ENCODE measurements at places on chromosomes 7 and 10. TPM values are rescaled to one million over a fixed set of nuclear protein-coding genes. Genes with fewer than 3 reads are reported as not detected.

GRCh38 chr7:5077740-5078139 lies 32.1 kb downstream of the RBAK start:
- DNase-seq: no peak

GRCh38 chr10:75203724-75204123 lies 6.9 kb upstream of the VDAC2 start:
- no peak for DNase-seq

DNA sequence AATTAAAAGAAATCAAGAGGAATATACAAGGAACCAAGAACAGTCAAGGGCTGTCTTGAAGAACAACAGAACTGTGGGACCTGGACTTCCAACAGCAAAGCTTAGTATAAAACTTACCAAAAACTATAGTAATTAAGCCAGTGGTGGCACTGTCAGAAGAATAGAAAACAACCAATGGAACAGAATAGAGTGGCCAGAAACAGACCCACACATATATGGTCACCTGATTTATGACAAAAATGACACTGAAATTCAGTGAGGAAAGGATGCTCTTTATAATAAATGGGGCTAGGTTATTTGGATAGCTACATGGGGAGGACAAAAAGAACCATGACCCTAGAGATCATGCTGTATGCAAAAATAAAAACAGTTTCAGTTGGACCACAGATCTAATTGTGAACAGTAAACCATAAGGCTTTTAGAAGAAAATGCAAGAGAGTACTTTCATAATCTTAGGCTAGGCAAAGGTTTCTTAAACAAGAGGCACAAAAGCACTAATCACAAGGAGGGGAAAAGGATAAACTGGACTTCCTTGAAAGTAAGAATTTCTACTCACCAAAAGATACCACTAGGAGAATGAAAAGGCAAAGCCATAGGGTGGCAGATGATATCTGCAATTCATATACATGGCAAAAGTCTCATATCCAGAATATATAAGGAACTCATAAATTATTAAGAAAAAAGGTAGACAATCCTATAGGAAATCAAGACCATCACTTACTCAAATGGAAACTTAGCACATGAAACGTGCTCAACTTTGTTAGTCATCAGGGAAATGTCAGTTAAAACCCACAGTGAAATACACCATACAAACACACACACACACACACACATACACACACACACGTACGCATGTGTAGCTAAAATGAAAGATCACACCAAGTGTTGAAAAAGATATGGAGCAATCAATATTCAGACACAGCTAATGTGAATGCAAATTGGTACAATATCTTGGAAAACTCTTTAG lies 20.8 kb downstream of the HYCC1 start:
- DNase-seq: no peak

- DNase-seq: no peak
These were observed 66.7 kb upstream of the ZNF32 start for GRCh38 chr10:43715334-43715733.

GRCh38 chr7:103991406-103991805 lies 1.9 kb upstream of the RELN start:
- no peak for DNase-seq

DNA sequence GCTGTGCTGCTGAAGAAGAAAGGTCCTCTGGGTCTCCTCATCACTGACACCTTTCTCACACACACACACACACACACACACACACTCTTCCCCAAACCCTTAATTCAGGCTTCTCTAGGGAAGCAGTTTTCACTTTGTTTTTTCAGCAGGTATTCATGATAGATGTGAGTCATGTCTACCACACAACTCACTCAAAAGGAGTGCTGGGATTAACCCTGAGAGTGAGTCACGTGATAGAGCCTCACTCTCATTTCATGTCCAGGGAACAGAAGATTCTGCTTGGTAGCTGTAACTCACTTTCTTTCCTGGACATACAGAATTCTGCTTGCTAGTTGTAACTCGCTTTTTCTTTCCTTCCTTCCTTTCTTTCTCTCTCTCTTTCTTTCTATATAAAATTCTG lies 45.4 kb downstream of the VIM start:
- no peak for DNase-seq

- DNase-seq: no peak
These were observed 992 bp upstream of the RBM20 start for GRCh38 chr10:110643035-110643652.

DNA sequence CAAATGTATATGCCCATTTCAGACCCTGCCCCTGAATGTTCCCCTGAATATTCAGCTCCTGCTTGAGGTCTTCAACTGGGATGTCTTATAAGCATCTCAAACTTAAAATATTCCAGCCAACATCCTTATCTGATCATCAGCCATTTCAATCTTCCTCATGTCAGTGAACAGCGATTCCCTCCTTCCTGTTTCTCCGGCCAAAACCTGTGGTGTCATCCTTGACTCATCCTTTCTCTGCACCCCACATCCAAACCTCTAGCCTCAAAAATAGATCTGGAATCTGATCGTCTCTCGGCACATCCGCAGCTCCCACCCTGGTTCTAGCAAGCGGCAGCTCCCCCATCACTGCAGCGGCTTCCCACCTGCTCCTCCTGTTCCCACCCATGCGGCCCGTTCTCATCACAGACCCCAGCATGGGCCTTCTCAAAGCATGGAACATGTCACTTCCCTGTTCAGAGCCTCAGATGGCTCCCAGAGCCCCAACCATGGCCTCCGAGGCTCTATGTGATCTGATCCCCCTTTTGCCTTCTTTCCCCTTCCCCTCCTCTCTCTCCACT lies 165.7 kb downstream of the HECW1 start:
- no peak for DNase-seq

DNA sequence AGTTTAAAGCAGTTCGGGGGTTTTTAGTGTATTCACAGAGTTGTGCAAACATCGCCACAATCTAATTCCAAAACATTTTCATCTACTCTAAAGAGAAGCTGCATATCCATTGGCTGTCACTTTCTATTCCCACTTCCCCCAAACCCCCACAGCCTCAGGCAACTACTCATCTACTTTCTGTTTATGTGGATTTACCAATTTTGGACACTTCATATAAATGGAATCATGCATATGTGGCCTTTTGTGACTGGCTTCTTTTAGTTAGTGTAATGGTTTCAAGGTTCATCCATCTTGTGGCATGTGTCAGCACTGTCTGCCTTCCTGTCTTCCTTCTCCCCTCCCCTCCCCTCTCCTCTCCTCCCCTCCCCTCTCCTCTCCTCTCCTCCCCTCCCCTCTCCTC lies 78.5 kb upstream of the FZD1 start:
- no peak for DNase-seq

- DNase-seq: peak; percentile 44
These were observed 93.6 kb upstream of the COL1A2 start for GRCh38 chr7:94301024-94301586.

- no peak for DNase-seq
These were observed 13.3 kb downstream of the IFIT5 start for GRCh38 chr10:89427629-89428028.

DNA sequence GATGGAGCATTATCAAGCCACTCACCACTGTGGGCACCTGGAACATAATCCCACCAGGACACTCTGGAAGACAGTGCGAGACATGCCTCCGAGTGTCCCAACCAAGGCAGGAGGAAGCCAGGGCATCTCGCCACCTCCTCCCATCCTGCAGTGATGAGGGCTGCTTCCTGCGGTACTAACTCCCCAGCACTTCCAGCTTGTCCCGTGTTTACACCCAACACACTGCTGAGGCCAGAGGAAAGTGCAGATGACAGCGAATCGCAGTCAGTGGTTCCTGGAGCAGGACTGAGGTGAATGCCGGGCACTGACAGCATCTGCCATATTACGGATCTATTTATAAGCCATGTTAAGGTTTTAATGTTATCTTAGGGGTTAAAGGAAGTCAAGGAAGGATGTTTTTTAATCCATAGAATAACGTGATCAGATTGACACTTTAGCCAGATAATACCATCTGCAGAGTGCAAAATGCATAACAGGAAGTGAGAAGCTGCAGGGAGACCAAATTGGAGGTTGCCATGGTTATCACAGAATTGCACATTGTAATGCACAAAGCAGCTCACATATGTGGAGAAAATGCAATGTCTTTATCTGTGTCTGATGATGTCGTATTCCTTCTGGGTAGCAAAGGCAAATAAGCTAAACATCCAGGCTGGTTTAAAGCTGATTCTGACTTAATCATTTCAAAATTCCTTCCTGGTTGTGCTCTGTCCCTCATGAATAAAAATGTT lies 314.1 kb upstream of the C7orf33 start:
- DNase-seq: no peak

DNA sequence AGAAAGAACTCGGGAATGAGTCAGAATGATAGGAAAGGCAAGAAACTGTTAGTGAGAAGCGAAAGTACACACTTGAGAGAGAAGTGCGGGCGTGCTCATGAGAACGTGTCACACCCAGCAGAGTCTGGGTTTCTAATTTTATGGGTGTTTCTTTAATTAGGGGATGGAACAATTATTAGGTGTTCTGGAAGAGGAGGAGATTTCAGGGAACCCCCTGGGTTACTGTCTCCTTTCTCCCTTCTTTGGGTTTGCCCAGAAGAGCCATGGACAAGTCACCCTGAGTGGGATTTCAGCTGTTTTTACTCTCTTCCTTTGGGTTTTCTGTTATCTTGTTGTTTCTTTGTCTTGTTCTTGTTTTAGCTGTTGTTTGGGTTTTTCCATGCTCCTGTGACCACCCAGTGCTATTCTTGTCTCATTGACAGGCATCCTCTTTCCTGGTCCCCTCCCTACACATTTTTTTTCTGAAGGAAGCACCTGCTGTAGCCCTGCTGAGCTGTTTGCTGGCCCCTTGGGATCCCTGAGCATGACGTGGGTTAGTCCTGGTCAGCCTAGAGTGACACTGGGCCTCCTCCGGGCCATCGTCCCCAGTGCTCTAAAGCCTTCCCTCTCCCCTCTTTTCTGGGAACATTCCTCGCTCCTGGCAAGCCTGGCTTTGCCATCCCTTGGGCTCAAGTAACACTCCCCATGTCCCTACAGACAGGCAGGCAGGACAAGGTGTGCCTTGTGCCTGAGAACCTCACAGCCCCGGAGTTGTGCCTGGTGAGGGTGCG lies 3.5 kb downstream of the SH2D4B start:
- no peak for DNase-seq

GRCh38 chr7:20102982-20103381 lies 114.2 kb downstream of the MACC1 start:
- no peak for DNase-seq

GRCh38 chr10:79983286-79983909 lies 34.5 kb upstream of the SFTPD start:
- DNase-seq: no peak

DNA sequence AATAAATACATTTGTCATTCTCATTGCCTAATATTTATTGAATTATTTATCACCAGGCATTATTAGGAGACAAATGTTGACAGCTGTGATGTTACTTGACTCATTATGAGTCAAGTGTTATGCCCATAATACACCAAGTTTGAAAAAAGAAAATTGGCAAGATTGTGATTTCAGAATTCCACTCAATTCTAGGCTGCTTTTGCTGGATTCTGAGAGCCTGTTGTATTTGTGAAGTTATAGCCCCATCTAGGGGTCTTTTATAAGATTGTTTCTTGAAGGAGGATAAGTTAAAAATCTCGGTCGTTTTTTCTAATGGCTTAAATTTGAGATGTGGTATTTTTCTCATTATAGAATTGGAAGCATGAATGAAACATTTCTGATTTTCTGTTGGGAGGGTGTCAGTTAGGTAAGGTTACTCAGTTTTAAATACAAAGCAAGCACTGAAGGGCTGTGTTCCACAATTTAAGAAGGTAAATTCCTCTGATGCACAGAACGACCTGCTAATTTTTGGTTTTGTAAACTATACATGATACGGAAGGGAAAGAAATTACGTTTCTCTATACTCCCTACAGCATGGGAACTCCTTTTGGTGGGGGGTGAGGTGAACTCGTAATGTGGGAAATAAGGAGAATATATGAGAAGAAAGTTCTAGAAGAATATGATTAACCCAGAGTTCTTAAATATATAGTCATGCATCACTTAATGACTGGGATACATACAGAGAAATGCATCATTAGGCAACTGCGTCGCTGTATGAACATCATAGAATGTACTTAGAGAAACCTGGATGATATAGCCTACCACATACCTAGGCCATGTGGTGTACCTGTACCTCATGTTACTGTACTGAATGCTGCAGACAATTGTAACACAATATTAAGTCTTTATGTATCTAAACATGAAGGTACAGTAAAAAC lies 2.6 kb downstream of the STK31 start:
- no peak for DNase-seq

- DNase-seq: no peak
These were observed 325.9 kb upstream of the SEMA3D start for GRCh38 chr7:85512790-85513189.

- no peak for DNase-seq
These were observed 34.1 kb upstream of the MKI67 start for GRCh38 chr10:128160297-128160711.

- DNase-seq: no peak
These were observed 88.9 kb upstream of the MKX start for GRCh38 chr10:27834476-27834875.

GRCh38 chr7:91940171-91940570 lies 491 bp upstream of the AKAP9 start:
- DNase-seq: peak; percentile 33

- DNase-seq: no peak
These were observed 422.2 kb downstream of the PHTF2 start for GRCh38 chr7:78220754-78221153.

DNA sequence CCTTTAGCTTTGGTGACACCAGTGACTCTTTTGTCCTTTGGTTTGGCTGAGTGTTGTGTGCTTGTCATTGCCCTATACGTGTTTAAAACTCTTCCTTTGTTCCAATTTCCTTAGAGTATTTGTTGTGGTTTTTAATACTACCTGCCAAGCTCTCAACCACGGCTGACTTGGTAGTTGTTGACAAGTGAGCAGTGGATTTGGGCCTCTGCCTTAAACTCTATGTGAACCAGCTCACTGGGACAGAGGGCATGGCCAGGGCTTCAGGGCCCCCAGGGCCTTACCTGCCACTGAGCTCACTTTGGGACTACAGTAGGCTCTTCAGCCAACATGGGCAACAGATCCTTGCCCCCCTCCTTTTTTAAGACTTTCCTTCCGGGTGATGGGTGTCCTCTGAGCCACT lies 9.6 kb upstream of the DMBT1 start:
- no peak for DNase-seq

DNA sequence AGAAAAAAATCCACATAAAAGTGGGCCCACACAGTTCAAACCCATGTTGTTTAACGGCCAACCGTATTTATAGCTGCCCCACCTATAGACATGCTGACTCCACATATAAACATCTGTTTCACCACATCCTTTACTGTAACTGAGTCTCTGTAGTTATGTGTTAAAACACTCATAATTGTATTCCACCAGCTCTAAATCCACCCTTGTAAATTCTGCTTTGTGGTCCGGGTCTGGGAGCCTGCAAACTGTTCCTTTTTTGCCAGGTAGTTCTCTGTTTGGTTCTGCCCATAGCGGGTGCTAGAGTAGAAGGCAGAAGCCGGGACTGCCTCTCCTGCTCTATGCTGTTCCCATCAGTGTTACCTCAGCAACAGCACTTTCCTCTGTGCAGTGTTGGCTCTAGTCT lies 20.2 kb upstream of the FHIP2A start:
- no peak for DNase-seq

GRCh38 chr10:133044401-133044811 lies 43.3 kb upstream of the ADGRA1 start:
- no peak for DNase-seq

Gene SLC39A12
- total RNA-seq: not detected

Gene SPAM1
- total RNA-seq: not detected

Gene PYROXD2
- 22.8 TPM for total RNA-seq

Gene TRIL
- total RNA-seq: 1.2 TPM

Gene MIOS
- total RNA-seq: 80.4 TPM

Gene GPR26
- total RNA-seq: not detected

Gene HOXA1
- total RNA-seq: 2.1 TPM

Gene TAS2R60
- not detected for total RNA-seq

Gene VCL
- total RNA-seq: 112 TPM

Gene ELMO1
- total RNA-seq: 328 TPM

Gene HOXA5
- 18.3 TPM for total RNA-seq

Gene TDRD1
- total RNA-seq: 0.42 TPM
